ENCODE measurements at places on chromosomes 4 and X.

GRCh38 chrX:73206366-73206765 lies 8.3 kb downstream of the NAP1L2 start:
- DNase-seq = no peak

- DNase-seq = no peak
These were observed 525.5 kb upstream of the BOD1L1 start for GRCh38 chr4:14152834-14153519.

GRCh38 chr4:85514117-85514516 lies 39.2 kb downstream of the ARHGAP24 start:
- DNase-seq = no peak

DNA sequence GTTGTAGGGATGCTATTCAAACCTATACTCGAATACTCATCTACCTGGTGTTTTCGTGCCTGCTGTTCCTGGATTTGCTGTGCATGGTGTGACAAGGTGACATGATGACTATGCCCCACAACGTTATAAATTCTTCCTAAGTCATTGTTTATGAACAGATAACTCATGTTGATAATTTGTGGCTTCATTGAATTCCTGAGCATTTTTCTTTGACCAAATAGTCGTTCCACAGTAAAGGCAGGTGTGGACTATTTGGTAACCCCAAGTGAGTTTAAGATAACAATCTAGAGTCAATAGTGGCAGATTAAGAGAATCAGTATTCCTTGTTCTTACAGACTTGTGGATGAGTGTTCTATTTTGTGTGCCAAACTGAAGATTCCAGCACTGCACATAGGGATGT lies 59.9 kb downstream of the SNX25 start:
- no peak for DNase-seq

DNA sequence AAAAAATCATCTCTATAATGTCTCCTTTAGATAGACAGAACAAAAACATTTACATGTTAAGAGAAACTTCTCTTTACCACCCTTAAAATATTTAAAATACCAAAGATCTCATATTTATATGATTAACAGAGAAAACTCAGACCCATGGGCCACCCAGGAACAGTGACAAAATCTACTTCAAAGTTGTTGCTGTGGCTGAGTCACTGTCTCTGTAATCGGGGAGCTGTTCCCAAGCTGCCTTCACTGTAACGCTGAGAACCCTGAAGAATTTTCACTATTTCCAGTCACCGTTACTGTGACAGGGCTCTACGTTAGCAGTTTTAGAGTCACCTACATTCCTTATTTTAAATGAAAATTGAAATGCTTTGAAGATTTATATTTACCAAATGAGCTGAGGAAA lies 9.0 kb upstream of the DAPP1 start:
- no peak for DNase-seq

DNA sequence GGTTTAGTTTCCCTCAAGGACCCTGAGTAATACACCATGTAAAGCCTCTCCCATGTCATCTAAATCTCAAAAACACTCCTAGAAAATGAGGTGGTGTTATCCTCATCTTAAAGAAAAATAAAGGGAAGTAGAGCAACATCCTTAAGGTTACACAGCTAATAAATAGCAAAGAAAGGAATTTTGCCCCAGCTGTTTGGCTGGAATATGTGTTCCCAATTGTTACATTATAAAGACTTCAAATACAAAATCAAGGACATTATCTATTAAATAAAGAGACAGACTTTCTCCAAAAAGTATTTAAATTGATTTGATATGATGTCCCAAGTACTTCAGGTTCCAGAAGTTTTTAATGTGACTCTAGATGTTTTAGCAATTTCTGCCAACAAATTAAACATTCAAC lies 57.9 kb upstream of the IL15 start:
- DNase-seq = no peak

DNA sequence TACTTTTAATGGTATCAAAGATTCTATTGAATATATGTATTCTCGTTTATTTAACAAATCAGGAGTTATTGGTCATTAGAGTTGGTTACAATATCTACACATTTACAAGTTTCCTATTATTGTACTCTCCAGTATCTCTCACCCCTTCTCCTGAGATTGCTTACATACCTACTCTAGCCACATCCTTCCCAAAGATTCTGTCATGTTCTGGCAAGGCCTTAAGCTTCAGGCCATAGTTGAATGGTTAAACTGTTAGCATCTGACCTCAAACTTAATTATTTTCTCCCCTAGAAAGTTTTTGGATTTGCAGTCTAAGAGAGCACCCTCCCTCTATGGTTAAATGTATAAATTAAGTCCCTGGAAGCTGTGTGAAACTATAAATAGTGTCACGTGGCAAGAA lies 784.2 kb downstream of the GLUD2 start:
- no peak for DNase-seq

DNA sequence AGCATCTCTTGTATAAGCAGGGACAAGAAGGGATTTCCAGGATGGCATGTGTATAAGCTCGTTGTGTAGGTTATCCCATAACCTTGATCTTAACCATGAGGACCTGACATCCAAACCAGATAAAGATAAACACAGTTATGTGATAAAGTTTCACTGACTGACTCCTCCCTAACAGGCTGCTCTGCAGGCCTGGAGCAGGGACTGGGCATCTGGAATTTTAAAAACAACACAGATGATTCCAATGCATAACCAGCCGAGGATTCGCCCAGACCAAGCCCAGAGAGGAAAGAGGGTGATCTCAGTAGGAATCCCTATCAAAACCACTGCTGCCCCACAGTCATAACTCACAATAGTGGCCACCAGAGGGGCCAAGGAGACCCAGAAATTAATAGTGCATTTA lies 22.7 kb downstream of the KLF3 start:
- DNase-seq = no peak

- no peak for DNase-seq
These were observed at the start of gene TLR1 for GRCh38 chr4:38804654-38805295. Gene TLR1, minus strand, starts transcription at chr4:38804791. Its CDS starts 5,960 bp downstream, at chr4:38798831.

DNA sequence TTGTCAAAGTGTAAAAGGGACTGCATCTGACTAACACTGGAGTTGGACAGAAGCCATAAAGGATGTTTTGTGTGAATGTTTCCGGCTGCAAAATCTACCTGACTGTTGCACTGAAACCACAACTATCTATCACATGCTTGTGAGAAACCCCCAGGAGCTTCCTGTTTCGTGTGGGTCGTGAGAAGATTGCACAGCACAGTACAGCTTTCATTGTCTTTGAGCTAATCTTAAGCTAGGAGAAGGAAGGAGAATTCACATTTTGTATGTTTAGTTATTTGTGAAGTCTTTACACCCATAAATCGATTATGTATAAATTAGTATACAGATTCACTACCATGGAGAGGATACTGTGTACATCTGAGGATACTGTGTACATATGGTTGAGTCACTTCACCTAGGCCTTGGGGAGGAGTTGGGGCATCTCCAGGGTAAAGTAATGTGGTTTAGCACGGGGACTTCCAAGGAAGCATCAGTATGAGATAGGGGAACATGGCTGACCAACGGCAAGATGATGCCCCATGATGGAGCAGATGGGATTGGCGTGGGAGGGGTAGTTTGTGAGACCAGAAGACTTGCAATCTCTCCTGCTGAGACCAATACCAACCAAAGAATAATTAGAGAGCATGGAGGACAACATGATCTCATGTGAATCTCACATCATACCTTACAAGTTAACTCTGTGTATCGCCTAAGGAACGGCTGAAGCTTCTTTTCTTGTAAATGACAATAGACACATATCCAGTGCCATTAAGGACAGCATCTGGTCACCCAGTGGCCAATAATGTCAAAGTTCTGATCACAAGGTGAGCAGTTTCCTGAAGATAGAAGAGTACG lies 43.1 kb upstream of the FAM9C start:
- DNase-seq = peak; percentile 67

GRCh38 chrX:115940888-115941332 lies 229.6 kb upstream of the AGTR2 start:
- peak; percentile 74 for DNase-seq

DNA sequence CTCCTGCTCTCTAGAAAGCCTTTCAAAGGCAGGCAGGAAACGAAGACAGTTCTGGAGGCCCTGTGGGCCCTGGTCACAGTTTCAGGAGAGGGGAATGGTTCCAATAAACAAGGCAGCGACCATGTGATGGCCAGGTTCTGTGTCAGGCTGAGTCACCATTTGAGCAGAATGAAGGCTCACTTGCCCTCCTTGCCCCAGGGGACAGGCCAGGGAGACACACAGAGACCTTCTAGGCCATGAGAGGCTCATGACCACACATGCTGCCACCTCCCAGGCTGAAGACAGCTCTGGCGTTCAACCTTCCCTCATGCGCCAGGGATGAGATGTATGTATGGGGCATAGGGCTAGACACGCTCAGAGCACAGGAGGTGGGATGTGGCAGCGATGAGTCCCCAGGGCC lies 22.9 kb upstream of the TRIM2 start:
- DNase-seq = no peak

- no peak for DNase-seq
These were observed 66.0 kb upstream of the CHRNA9 start for GRCh38 chr4:40269133-40269532.

DNA sequence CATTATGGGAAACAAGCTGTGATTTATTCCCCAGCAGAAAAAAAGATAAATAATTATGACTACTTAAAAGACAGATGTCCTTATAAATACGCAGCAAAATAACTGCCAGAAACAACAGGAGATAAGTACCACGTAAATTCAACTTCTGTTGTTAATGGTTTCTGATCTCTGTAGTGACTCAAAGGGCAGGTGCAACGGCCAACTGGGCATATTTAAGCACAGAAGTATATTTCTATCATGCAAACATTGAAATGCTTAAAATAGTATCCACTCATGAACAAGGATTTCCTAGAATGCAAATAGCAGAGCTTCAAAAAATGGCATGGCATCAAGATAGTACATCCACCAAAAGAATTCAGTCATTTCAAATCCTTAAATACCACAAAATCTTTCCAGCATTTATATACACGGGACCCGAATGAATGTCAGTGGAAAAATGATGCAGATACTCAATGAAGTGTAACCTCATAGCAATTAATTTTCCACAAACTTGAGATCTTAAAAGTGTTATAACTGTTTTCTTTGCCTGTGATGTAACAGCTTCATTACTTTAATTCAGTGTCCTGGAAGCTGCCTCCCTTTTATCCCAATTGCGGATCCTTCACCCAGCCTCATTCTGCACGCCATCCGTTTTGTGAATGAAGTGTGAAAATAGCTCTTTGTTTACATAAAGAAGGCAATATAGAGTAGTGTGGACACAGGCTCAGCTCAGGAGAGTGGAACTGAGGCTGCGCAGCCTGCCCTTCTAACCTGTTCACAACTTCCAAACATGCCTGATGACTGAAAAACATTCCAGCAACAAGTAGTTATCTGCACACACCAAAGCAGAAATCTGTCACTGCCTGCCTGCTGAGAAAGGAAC lies 10.2 kb downstream of the PDGFC start:
- DNase-seq = no peak

DNA sequence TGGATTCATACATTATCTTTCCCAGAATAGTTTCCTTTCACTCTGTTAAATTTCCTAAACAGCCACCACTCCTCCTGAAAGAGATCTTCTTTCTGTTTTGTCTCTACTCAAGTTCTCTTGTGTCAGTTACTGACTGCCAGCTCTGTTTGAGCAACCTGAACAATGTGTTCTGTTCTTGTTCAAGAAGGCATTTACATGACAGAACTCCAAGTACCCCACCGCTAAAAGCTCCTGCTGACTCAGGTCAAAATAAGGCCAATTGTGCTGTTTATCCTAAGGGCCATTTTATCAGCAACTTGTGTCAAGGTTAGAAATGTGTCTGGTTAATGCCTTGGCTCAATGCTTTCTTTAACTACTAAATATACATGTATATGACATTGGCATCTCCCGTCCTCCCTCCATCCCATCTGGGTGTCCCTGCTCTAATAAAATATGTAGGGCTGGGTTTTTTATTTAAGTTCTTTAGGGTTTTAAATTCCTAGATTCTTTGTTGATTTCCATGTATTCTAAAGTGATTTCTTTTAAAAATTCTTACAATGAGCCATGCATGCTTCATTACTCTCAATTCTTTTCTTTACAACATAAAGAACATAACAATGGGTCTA lies 144.3 kb upstream of the PAQR3 start:
- no peak for DNase-seq

DNA sequence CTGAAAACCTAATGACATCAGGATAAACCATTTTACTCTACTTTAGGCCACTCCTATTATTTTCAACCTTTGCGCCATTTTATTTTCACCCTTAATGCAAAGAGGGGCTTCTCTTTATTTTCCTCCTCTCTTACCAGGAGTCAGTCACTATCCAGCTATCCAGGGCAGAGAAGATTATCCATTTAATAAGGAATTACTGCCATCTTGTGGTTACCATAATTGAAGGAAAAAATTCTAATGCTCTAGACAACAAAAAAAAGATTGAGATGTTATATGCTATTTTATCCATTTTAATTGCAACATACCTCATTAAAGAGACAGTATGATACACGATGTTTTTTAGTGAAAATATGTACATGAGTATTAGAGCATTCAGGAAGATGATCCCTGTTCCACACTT lies 514.5 kb upstream of the FAM241A start:
- DNase-seq = no peak

DNA sequence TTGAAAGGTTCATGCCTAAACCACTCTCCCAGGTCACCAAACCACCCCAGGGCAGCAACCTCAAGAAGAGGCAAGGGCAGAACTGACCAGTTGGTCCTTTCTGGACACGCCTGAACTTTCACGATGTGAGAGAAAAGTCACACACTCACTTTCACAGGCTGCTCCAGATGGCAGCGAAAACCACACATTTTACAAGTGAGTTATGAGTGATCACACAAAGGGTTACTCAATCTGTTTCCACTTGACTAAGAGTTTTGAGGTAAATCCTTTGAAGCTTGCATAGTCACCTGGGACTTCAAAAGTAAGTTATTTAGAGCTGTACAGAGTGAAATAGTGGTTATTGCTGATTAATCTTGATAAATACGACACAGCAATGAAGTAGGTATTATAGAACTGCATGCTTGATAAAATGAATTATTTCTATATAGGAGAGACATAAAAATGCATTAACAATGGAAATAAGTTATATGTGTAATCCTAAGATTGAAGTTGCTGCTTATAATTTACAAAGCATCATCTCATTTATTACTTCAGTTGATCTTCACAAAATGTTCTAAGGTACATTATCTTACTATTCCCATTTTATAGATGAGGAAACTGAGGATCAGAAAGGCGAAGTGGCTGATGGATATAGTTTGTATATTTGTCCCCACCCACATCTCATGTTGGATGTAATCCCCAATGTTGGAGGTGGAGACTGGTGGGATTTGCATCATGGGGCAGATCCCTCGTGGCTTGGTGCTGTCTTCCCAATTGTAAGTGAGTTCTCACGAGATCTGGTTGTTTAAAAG lies 103.0 kb upstream of the KLF3 start:
- DNase-seq = peak; percentile 47

DNA sequence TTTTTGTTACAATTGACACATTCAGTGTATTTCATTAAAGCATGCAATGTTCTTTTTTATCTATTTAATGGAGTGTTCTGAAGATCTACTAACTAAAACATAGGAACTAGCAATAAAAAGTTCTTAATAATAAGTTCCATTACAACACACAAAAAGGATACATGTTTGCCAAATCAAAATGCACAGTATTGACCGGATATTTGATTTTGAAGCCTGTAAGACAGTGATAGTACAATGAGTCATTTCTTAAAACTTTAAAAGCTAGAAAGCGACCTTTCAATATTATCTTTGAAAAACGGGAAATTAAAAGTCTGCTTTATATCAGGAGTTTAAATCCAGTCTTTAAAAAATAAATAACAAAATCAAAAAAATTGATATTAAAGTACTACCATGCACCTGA lies 2.4 kb upstream of the PRDM5 start:
- DNase-seq = no peak

GRCh38 chrX:110665223-110666002 lies 130.2 kb downstream of the CHRDL1 start:
- DNase-seq = peak; percentile 3

GRCh38 chr4:181687116-181687515 lies 556.1 kb upstream of the TENM3 start:
- DNase-seq = no peak

Data from activated T-cell treated with anti-CD3 and anti-CD28 coated beads, Interleukin-2, amount 50 U/mL, for 72 hours (primary cell).